ENCODE measurements at places on chromosomes 12 and 14. TPM values are rescaled to one million over a fixed set of nuclear protein-coding genes. Genes with fewer than 3 reads are reported as not detected.
A peak's percentile ranks its signal among the peaks of the same experiment; 100 is the strongest.

Gene PLEK2
- 0.77 TPM for total RNA-seq

DNA sequence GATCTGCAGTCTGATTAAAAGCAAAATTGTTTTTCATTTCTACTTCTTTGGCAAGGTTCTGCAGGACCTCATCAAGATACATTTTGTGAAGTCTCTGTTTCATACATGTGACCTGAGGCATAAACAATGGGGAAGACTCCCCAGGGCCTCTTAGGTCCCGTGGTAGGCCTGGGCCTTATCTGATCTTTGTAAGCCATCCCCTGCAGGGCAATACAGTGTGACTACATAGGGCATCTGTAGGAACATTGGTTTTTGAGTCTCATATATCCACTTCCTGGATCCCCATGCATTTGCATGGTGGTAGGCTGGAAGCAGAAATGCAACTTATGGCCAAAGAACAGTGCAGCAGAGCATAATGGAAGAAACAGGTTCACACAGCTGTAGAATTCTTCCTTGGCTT lies 6.0 kb downstream of the FAR2 start:
- no peak for DNase-seq

Gene FOXJ2
- total RNA-seq = 36.2 TPM

DNA sequence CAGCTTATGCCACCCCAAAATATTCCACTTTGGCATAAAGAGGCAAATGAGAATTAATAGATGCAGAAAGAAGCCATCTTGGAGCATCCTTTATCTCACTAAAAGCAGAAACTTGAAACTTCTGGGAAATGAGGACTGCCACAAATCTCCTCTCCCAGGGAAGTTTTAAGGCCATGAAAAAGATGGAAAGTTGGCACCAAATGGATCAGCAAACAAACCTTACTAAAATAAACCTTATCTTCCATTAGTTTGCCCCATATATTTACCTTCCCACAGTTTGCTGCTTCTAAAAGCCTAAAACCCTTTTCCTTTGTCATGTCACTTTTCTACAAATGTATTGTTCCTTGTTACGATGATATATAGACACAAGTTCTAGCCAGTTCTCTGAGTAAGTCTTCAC lies 340.0 kb upstream of the USP15 start:
- no peak for DNase-seq

Gene CBLN3
- total RNA-seq = 0.66 TPM

- DNase-seq = no peak
Observed at GRCh38 chr12:6444031-6444430, 724 bp upstream of the CD27 start.

DNA sequence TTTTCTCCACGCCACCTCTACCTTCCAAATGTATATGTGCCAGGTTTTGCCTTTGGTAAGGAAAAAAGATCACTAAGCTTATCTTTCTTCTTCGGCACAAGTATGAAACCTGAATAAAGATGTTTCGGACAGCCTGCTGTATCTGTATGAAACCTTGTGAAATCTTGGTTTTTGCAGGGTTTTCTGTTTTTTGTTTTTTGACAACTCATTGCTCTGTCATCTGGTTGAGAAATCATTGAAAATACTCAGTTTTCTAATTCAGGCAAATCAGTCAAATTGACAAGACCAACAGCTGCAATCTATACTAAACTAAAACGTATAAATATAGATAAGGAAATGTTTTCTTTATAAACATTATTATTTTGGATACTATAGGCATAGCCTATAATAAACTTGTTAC lies 63.1 kb upstream of the FGD4 start:
- DNase-seq = no peak

Gene NUAK1
- total RNA-seq = 39.8 TPM

- no peak for DNase-seq
Observed at GRCh38 chr12:71655495-71655894, 8.2 kb downstream of the ZFC3H1 start.

Gene INHBC
- total RNA-seq = 0.18 TPM

Gene ETFBKMT
- 5.0 TPM for total RNA-seq

GRCh38 chr12:70577283-70577634 lies 60.0 kb downstream of the PTPRB start:
- no peak for DNase-seq

DNA sequence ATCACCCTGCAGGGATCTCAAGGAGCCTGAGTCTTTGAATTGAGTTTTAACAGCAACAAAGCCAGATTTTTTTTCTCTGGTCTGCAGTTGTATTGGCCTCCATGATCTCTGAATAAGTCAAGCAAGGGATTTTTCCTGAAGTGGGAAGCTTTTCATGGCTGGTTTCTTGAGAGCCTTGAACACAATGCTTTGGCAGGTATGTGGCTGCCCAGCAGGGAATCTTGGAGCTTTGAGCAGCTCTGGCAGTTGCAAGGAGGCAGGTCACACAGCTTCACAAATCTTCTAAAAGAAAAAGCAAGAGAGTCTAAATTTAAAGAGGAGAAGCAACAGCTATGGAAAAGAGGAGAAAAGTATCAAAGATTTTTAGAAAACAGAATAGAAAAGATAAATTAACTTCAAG lies 60.1 kb downstream of the RPS29 start:
- DNase-seq = no peak

Gene NOVA1
- total RNA-seq = 2.5 TPM

- DNase-seq = no peak
Observed at GRCh38 chr14:76465664-76466063, 89.7 kb downstream of the ESRRB start.

GRCh38 chr14:88910386-88910785 lies 85.9 kb downstream of the TTC8 start:
- DNase-seq = no peak

GRCh38 chr12:109092497-109093021 lies 713 bp downstream of the ALKBH2 start:
- peak; percentile 57 for DNase-seq

DNA sequence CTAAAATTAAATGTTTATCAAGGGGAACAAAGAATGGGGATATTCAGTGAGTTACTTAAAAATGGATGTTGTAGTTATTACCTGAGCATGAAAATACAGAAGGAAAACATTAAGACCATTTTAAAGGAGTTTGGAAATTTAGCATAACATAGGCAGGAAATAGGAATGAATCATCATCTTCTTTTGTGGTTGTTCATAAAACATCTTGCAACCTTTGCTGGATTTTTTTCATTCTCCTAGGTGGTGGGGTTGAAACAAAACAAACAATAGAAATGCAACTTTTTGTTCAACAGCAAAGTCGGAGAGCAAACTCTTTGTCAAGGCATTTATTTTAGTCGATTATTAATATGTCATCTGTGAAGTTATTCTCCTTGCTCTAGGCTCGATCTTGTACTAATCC lies 275.1 kb downstream of the IPO8 start:
- DNase-seq = no peak

Gene CHMP4A
- 17.9 TPM for total RNA-seq

Gene GLT1D1
- 3.1 TPM for total RNA-seq

DNA sequence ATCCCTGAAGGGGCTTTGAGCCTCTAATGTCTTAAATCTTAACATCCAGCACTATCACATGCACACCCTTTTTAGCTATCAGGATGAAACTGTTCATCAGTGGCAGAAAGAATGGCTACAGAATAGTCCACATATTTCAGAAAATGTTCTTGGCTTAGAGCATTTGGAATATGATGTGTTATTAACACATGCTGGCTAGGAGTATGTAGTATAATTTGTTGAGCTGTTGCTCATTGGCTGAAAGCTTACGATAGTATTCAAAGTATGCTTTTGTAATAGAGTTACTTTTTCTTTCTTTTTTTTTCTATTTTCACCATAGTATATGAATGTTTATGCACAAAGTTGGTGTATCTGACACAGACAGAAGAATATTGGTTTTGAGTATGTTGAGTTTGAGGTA lies 55.1 kb downstream of the MNAT1 start:
- DNase-seq = no peak

GRCh38 chr12:95215949-95216348 lies 1.3 kb downstream of the FGD6 start:
- DNase-seq = no peak

DNA sequence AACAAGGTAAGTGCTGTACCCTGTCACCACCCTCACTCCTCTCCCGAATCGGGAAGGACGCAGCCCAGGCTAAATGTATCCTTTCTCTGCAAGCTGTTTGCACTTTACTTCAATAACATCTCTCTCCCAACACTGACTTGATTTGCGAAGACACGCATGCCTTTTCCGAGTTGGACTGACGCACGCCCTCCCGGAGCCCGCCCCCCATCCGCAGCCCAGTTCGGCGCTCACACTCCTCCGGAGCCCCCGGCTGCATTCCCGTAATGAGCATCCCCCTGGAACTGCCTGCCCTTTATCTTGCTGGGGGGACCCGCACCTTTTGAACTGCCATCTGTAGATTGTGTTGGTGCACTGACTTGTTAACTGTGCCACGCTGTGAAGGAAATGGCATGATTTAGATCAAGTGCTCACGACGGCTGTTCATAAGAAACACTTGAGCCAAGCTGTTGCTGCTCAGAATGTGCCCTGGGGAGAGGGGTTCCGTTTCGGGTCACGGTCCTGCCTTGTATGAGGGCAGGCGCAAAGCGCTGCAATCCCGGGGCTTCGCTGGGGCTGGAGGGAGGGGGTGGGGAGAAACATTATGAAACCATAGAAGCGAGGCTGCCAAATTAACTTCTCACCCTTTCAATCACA lies 176.6 kb upstream of the CDKN3 start:
- peak; percentile 79 for DNase-seq

DNA sequence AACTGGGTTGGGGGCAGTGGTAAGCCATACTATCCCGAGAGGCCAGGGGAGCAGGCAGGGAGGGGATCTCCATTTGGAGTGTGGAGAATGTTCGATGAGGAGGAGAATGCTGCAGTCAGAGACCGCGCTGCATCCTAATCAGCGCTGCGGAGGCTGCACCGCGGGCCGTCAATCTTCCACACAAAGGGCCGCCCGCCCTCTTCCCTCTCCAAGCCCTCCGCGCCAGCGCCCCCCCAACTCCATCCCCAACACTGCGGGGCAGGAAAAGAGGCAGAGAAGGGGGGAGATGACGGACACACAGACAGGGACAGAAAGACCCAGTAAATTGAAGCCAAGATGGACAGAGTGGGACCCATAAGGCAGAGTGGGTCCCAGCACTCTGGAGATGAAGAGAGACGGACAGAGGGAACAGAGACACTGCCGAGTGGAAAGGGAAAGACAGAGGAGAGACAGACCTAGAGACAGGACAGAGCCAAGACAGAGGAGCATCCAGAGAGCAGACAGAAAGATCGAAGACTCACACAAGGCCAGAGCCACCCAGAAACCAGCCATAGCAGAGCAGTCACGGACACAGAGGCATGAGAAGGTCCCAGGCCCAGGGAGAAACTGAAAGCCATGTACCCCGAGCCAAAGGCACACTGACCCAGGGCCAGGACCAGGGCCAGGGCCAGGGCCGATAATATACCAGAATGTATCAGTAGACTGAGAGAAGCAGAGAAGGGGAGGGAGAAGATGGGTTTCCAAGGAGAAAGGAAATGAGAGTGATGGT lies 3.5 kb downstream of the CISTR start:
- no peak for DNase-seq

- no peak for DNase-seq
Observed at GRCh38 chr14:54894995-54895394, 7.6 kb downstream of the GCH1 start.

DNA sequence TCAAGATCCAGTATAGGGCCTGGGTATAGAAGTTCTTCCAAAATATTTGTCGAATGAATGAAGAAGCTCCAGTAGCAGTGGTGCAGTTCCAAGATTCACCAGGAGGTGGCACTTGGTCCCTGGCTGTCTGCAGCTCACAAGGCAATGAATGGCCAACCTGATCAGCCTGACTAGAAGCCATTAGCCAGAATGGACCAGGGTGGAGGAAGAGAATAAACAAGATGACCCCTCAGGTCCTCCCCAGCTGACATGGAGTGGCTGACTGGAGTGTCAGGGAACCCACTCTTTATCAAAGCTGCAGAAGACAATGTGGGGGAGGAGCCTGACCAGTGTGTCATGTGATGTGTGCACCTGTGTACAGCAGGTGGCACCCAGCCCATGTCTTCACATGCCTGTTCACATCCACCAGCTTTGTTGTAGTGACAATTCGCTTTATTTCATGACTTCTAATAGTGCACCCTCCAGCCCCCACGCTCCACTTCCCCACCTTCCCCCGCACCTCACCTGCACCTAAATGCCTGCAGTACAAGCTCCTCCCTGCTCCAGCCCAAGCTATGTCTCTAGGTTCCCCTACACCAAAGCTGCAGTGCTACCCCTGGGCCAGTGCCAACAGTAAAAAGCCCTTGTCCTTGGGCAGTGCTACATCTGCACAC lies 3.0 kb downstream of the LTBP2 start:
- peak; percentile 82 for DNase-seq

DNA sequence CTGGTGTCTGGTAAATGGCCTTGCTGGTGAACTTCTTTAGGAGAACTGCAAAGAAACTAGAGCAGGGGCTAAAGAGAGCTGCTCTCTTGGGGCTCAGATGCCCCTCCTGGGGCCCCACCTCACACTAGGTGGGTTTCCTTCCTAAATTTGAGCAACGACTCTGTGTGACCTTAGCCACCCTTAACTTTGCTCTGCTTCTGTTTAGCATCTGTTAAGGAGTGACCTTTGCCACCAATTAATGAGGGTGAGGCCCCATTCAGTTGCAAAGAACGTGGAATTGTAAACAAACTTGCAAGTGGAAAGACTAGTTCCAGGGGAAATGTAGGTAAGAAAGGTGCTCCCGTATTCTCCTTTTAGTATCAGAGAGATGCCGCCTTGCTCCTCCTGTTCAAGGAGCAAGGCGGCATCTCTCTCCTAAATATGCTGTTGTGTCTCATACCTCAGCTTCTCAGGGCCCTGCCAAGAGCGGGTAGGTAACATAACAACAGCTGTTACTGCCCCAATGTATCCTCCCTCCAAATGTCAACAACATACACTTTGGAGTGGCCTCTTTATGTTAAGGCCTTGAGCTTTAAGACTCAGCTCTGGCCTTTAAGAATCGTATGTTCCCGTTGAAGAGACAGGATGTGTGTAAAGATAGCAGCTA lies 77.6 kb upstream of the FUT8 start:
- no peak for DNase-seq

- DNase-seq = no peak
Observed at GRCh38 chr12:92208613-92209121, 63.0 kb upstream of the BTG1 start.

GRCh38 chr14:91038439-91038838 lies 22.0 kb downstream of the RPS6KA5 start:
- no peak for DNase-seq

Gene GRIN2B
- not detected for total RNA-seq

GRCh38 chr12:26895672-26896071 lies 42.1 kb downstream of the INTS13 start:
- DNase-seq = no peak

Gene PEBP1
- total RNA-seq = 227 TPM

- DNase-seq = peak; percentile 47
Observed at GRCh38 chr14:103623883-103624482, 5.0 kb upstream of the KLC1 start.

Gene GSC
- total RNA-seq = 0.50 TPM

DNA sequence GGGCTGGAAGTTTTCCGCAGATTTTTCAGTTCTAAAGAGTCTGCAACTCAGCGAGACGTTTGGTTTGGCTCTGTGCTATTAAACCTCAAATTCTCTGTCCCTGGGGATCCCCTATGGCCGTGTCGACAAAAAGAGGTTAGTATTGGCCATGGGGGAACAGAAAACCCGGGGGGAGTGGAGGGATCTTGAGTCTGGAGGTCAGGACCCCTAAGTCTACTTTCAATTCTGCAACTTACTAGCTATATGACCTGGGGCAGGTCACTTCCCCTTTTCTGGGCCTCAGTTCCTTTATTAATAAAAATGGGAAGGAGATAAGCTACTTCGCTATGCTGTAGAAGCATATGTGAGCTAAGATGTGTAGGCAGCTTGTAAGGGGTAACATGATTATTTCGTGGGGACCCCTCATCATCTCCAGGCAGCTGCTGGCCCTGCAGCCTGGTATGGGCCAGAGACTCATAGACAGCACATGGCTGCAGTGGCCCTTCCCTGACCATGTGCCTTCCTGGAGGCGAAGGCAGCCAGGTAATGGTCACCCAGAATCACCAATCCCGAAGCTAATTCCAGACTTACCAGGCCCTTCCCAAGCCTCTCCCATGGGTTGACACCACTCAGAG lies 8.6 kb downstream of the ASB2 start:
- DNase-seq = no peak
